T47D (cell line): ENCODE measurements at places on chromosomes 2 and 18.

DNA sequence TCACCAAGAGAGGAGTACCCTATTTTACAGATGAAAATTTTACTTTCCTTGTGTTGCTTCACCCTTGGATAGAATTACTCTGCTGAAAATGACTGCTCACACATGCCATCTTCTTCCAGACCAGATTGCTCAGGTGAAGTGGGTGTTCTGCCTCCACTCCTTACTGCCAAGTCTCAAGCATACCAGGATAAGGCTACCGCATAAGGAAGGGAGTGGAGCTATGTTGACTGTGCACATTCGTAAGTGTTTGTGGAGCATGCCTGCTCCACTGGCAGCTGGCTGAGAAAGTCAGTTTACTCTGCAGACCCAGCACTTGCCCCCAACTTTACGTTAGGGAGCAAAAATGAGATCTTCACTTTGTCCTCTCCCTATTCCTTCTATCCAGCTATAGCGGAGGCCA is 405.0 kb upstream of the DDX18 start:
- no peak for DNase-seq

DNA sequence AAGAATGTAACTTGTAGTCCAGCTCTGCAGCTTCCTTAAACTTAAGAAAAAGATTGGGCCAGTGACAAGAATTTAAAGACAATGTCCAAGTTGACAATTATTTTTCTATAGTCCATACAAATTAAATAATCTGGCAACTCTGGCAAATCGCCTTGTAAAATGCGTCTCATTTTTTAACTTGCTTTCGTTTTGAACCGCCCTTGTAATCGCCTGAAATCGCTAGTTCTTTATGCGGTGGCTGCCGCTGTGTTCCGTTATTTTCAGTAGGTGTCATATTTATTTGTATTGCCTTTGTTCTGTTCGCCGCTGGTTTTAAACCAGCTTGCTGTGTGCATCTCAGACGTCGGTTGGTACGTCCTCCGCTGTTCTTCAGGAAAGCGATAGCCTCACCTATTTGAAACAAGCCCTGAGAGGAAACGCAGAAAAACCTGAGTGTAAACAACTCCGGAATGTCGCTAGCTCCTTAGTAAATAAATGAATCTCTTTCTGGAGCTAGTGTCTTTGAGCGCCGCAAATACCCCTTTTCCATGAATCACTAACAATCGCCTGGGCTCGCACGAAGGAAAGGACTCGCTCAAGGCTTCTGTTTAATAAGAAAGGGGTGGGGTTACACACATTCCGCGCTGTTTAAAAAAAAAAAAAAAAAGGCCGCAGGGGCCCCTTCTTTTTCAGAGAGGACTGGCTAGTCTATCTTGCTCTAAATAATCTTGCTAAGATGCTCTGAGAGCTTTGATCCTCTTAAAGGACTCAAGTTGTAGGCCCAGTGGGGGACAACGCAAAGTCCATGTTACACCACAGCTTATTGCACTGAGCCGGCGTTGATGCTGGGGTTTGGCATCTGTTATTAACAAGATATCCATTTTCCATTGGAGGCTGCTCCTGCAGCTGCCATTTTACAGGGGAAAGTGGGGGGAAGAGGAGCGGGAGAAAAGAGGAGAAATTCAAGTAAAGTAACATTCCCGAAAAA is 3.0 kb downstream of the HOXD8 start:
- DNase-seq = no peak

DNA sequence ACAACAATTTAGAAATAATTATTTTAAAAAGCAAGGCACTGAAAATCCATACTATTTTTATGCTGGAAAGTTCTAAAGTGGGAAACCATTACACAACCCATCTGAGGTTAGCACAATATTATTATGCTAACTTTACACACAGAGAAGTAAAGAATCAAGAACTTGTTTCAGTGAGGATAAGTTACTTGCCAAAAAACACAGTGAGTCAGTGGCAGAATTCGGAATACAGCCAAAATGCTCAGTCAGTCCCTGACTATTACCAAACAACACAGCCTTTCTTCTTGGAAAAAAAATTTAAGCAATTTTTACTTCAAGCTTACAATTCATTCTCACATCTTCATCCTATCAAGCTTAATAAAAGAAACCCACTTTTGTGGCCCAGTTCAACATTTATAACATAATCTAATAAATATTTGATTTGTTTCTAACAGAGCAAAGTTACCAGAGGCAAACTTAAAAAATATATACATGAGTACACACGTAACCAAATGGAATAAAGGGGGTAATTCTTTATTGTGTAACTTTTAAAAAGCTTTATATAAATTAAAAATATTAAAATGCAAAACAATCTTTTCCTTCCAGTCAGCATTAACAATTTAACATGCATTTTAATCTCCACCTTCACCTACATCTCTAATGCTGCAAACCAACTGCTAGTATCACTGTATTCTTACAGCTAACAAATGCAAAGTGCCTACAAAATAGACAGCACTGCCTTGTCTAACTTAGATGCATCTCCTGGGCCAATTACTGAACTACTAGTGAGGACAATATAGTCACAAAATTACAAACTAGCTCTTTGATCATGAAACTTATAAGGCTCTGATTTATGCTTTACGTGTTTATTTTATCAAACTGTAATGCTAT is 55.2 kb downstream of the CCDC88A start:
- peak; percentile 44 for DNase-seq

GRCh38 chr2:100416935-100417710 is at the start of gene CHST10:
Gene CHST10 (minus strand): TSS chr2:100417668. CDS start chr2:100406675, 10,993 bp downstream.
- peak; percentile 58 for DNase-seq

GRCh38 chr2:222959358-222959757 is 92.6 kb upstream of the KCNE4 start:
- peak; percentile 43 for DNase-seq

GRCh38 chr2:109719871-109720270 is 74.2 kb upstream of the RGPD5 start:
- no peak for DNase-seq

DNA sequence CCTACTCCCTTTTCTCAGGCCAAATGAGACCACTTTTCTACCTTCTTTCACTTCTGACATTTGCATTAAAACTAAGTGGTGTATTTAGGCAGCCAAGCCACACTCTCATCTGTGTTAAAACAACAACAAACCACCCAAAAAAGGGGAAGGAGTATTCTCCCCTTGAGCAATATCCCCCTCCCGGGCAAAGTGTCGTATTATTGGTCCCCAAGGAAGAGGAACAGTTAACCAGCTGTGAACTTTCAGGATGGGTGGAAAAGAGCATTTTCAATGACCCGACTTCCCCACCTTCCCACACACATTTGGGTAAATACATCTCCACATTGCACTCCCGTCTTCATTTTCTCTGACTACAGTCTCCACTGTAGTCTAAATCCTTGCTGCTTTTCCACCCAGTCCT is 44.3 kb downstream of the FEZ2 start:
- DNase-seq = no peak

DNA sequence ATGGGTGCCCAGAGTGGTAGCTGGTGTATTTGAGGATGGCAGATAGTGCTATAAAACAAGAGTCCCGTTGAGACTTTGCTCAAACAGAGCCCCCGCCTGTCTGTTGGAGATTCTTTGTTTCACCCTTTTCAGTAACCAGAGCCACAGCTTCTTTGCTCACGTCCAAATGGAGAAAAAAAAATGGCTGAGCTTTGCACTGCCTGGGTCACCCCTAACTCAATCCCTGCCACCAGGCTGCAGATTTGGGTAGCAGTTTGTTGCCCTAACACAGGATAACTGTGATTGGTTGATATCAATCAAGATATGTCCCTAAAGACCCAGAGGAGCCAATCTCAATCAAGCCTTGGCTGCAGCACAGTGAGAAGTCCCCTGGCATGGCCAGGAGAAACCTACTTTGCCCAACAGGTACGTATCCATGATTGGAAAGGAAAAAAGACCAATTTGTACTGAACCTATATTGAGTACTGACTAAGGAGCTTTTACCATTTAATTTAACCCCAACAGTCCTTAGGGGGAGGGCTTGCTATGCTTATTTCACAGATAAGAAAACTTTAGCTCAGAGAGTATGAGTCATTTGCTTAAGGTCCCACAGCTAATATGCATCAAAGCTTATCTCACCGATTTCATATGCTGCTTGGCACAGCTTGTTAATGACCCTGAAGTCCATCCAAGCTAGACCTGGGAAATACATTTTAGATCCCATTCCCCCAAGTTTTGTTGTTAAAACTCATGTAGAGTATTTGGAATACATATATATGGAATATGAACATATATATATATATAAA is 72.0 kb upstream of the SH3BP4 start:
- DNase-seq = no peak

DNA sequence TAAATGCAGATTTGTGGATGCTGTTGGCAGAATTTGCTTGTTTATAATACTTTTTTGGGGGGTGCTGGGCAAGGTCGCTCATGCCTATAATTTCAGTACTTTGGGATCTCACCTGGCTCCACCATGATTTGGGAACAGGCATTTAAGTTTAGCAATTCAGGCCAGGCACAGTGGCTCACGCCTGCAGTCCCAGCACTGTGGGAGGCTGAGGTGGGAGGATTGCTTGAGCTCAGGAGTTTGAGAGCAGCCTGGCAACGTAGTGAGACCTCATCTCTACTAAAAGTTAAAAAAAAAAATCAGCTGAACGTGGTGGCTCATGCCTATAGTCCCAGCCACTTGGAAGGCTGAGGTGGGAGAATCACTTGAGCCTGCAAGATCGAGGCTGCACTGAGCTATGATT is 20.7 kb downstream of the TANC1 start:
- no peak for DNase-seq

DNA sequence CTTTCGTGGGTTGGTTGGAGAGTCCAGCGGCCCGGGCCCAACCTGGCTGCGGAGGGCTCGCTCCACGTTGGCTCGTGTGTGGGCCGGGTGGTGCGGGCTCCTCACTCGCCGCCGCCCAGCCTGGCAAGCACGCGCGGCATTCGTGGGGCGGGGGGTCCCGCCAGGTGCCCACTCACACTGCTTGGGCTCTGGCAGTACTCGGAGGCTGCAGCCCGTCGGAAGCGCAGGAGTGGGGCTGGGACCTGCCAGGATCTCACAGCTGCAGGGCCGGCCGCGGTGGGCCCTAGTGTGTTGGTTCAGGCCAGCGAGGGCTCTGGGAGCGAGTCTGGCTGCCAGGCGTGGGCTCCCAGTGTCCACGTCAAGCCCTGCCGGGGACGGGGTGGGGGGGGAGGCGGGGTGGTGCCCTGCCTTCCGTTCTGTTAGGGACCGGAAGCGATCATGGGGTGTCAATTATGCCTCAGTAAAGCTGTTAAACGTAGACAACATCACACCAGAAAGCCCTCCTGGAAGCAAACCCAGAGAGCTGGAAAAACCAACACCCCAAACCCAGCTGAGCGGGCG is 1.0 kb upstream of the HS6ST1 start:
- no peak for DNase-seq

- DNase-seq = no peak
Observed at GRCh38 chr2:170252414-170252813, 74.5 kb downstream of the MYO3B start.

DNA sequence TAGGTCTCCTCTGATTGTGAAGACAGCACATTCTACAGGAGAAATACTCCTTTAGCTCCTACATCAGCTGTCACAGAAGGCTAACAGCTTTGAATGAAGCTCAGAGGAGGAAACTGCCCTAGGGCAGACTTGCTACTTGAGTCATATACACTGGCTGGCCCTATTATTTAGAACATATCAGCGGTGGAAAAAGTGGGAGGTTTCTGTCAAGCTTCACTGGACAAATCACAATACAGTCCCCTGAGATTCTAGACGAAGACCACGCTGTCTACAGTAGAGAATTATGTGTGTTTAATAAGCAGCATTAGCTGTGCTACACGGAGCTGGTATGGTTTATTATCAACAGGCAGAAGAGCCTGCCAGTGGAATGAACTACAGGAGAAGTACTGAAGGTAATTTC is 230.9 kb upstream of the FSIP2 start:
- no peak for DNase-seq

GRCh38 chr18:59605633-59606192 is 91.5 kb downstream of the CCBE1 start:
- DNase-seq = no peak

GRCh38 chr2:46547223-46548102 is 68.1 kb downstream of the TMEM247 start:
- no peak for DNase-seq

- DNase-seq = peak; percentile 13
Observed at GRCh38 chr2:157777427-157777826, 98.7 kb downstream of the ACVR1 start.

GRCh38 chr2:234006501-234006900 is 44.0 kb upstream of the SPP2 start:
- DNase-seq = no peak

DNA sequence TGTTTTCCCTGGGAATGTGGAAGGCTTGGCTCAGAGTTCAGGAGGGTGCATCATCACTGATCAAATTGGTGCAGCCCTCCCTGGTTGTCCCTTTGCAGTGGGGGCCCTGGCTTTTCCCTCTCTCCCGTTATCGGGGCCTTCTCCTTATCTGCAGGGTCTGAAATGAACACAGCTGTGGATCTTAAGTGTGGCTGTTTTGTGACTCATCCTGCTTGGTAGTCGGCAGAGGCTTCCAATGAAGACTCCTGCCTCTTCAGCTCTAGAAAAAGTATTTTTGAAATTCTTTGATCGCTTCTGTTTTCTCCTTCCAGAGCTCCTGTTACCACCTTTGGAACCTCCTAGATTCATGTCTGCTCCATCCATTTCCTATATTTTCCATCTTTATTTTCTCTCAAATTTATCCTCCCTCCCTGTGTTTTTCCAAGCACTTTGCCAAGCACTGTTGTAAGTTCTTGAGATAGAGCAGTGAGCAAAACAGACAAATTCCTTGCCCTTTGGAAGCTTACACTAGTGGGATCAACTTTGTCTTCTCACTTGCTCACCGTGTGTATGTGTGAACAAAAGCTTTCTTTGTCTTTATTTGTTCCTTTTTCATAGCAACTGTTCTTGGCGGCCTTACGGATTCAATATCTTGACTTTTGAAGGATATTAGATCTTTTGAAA is 45.7 kb downstream of the RALB start:
- no peak for DNase-seq

GRCh38 chr2:114642988-114643553 is 200.6 kb downstream of the DPP10 start:
- no peak for DNase-seq
